ENCODE measurements at places on chromosomes 7 and 10.

DNA sequence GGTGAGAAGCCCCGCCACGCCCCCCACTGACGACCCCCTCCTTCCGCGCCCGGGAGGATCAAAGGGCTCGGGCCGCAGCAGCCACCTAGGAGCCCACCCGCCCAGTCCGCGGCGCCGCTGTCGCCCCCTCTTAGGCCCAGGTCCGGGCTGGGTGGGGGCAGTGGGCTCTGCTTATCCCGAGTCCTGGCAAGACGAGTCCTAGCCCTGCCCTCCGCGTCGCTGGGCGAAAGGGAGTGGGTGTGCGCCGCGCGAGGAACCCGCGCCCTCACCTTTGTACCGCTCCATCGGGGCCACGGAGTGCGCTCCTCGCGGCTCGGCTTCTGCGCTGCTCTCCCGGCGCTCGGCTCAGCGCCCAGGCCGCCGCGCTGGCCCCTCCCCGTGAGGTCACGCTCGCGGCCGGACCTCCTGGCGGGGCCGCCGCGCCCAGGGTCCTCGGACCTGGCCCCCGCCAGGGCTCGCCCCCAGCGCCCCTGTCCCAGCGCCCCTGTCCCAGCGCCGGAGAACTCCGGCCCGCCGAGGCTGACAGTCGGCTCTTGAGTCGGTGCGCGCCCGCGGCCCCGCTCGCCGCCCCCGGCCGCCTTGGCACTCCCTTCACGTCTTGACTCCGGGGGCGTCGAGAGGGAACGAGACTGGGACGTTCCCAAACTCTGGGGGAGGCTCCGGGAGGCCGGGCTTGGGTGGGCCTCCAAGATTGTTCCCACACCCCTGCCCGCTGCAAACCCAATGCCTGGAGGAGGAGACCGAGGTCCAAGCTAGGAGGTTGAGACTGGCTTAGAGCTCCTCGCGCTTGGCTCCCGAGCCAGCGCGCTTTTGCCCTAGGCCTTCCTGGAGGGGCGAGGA, at the start of gene AFAP1L2:
Gene AFAP1L2, minus strand, starts transcription at position 332 of the 840 bp plus-strand sequence. Its CDS starts 47 bp downstream, at position 285.
- no peak for DNase-seq

DNA sequence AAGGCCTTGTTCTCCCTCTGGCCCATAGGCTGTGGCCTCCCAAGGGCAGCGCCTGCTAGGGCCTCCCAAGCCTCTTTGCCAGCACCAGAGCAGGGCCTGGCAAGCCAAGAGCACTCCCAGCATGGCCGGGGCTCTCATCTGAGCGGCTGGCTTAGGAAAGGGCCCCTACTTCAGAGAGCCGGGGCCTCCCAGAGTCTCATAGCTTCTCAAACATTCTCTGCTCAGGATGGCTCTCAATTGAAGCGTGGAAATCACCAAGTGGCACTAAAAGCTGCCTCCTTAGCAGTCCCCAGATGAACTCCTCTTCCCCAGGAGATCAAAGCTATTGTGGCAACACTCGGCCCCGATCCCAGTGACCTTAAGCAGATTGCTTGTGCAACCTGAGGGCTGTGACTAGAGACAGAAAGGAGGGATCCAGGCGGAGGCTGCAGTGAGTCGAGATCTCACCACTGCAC, 69.4 kb downstream of the FAM53B start:
- DNase-seq = no peak

DNA sequence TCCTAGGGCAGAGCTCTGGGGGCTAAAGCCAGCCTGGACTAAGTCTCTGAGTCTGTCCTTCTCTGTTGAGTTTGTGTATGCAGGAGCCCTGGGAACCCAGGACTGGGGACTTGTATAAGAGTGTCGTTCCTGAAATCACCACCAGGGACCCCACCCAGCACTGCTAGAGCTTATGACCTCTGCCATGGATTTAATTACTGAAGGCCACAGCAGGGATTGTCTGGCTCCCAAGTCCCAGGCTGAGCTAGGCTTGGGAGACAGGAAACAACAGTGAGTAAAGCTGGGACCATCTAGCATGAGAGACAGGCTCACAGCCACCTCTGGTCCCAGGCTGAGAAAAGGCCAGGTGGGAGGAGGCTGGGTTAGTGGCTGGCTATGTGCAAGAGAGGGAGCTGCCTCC, 1.4 kb upstream of the TSPAN15 start:
- DNase-seq = no peak

GRCh38 chr7:103143868-103144267, 5.0 kb downstream of the NAPEPLD start:
- DNase-seq = no peak

DNA sequence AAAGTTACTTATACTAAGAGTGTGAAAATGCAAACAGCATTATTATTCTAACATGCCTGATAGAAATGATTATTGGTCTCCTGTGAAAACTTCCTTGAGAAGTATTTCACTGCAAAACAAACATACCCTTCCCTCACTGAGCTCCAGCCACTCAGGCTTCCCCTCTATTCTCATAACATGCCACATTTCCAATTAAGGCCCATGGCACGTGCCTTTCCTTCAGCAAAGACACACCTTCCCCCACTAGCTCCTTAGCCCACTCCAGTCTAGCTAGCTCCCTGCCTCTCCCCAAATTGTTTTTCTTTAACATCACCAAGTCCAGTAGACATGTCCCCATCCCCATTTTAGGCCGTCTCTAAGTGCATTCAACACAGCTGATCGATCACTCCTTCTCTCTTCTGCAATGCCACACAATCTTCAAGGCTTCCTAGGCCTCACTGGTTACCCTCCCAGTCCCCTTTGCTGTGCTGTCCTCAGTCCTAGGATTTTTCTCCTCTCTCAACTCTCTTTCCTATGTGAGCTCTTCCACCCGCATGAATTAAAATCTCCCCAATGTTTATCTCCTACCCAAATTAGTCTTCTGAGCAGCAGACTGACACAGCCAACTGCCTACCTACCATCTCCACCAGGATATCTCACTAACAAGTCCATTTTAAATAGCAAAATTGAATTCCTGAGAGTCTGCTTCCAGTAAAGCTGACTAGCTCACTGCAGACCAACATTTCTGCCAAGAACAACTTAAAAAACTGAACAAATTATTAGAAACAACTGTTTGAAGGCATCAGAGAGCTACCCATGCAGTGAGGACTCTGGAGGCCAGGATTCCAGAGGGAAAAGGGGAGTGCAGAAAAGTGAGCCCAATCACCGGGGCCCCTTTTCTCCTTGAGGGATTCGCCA, 11.9 kb downstream of the CYTH3 start:
- no peak for DNase-seq

GRCh38 chr7:45974540-45975360, 53.7 kb upstream of the IGFBP3 start:
- no peak for DNase-seq

DNA sequence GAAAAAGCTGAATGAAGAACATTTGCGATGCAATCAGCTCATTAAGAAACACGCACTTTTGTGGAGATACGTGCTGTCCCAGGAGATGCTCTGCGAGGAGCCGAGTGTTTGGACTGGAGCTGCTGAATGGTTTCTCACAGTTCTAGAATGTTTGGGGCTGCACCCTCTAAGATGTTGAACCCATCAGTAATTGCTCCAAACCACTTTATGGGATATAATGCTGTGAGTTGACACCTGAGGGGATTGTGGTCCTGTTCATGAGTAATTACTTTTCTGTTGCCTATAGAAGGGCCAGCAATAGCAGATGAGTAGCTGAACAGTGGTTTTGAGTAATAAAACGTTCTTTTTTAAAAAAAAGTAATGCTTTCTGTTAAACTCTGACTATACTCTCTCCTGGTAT, 63.1 kb downstream of the IKZF1 start:
- no peak for DNase-seq

DNA sequence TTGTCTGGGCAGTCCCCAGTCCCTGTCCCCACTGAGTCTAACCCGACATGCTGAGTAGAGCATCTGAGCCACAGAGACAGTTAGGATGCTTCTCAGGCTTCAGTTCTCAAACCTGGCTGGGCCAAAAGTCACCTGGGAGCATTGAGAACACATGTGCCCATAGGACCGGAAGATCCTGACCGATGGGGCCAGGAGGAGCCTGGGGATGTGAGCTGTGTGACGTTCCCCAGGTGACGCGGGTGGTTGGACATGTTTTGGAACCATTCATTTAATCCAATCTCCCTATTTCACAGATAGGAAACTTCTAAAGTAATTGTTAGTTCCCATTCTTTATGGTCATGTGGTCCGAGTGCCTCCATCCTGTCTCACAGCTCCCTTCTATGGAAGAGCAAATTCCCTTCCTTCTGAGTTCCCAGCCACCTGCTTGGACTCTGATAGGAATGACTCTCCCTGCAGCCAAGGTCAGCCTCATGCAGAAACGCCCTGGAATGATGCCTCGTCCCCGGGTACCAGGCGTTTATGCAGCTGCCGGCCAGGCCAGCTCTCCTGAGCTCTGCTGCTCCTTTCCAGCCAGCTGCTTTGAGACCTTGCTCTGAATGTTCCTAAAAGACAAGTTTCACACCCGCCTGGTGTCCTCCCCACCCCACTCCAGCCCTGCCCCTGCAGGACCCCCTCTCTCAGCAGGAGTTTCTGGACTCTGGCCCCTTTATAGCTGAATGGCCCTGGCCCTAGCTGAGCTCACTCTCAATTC, 166.5 kb upstream of the RHEB start:
- no peak for DNase-seq

DNA sequence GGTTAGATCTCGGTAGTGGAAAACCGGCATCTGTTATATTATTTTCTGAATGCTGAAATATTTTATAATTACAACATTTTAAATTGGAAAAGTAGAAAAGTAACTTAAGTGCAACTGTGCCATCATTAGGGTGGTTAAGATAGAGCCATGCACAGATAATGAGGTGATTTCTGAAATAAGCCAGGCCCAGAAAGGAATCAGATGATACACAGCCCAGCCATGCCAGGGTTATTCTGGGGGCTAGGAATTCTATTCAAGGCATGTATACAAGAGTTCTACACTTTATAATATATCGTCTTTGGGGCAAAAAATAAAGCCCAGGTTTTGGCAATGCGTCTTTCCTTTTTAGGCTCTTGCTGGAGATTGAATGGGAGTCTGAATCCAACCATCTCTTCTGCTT, 128.7 kb downstream of the ITGB8 start:
- no peak for DNase-seq

- DNase-seq = no peak
These were observed 75.5 kb downstream of the COPG2 start for GRCh38 chr7:130593033-130593432.

- DNase-seq = no peak
These were observed 20.2 kb downstream of the ZMIZ2 start for GRCh38 chr7:44768628-44769371.

DNA sequence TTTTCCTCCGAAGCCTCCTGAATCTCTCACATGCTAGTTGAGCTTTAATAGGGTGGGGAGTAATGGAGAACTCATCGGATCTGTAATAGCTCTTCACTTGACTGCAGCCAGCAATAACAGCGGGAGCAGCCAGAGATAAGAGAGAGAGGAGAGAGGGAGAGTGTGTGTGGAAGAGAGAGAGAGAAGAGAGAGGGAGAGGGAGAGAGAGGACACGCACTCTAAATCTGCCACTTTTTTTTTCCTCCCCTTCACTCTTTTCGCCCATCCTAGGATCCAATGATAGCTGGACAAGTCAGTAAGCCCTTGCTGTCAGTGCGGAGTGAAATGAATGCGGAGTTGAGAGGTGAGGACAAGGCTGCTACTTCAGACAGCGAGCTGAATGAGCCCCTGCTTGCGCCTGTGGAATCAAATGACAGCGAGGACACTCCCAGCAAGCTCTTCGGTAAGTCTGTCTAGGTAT, 107.9 kb downstream of the POU6F2 start:
- DNase-seq = no peak

DNA sequence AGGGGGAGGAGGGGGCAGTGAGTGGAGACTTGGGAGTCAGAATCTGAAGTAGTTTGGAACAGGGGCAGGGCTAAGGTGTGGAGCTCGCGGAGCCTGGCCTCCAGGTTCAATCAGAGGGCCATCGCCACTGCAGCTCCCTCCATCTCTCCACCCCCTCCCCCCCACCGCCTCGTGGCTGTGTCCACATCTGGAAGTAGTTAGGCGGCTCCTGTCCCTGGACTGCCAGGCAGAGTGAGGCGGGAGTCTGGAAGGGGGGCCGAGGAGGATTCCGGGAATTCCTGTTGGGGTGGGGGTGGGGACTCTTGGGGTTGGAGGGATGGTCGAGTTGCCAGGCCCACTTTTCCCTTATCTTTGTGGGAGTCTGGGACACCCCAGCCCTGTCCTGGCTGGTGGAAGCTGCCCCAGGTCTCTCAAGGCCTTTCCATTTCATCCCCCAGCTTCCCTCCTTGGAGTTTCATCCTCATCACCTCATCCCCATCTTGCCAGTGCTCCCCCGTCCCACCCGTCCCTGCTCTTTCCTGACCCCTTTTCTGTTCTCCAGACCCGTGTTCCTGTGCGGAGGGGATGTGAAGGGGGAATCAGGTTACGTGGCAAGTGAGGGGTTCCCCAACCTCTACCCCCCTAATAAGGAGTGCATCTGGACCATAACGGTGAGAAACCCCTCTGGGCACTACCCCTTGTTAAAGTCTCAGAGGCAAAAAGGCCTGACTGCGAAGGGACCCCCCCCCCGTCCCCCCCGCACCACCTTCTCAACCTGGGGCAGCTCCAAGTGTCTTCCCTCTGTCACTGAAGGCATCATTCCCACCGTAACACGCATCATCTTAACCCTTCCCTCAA, 944 bp downstream of the PCOLCE start:
- no peak for DNase-seq

Data from RWPE2 (cell line).